ENCODE measurements at places on chromosomes 4 and X. TPM values are rescaled to one million over a fixed set of nuclear protein-coding genes. Genes with fewer than 3 reads are reported as not detected.

DNA sequence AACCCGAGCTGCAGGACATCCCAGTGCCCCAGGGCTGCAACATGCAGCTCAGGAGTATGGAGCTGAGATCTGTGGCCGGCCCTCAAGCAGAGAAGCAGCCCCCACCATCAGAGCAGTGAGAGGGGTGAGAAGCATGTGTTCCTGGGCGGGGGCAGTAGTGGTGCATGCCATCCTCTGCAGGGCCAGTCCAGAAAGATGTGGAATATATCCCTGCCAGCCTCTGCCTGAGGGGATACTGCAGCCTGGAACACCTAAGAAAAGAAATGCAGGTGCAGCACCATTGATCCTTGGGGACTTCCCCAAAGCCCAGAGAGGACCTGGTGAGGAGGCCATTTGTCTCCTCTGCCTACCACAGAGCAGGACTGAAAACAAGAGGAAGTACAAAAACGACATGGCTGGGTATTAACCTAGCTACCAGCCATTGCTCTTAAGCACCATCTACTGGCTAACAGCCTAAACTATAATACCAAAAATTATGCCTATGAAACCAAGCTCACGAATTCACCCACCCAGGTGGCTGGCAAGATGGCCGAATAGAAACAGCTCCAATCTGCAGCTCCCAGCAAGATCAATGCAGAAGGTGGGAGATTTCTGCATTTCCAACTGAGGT lies 158.8 kb downstream of the ADGRA3 start:
- peaks cover 10% of the 10 kb centered on the region for H3K36me3 ChIP-seq
- H3K4me1 ChIP-seq: peaks cover 22% of the 10 kb centered on the region
- no peak overlapping the region for H3K4me3 ChIP-seq
- peaks cover 1% of the 10 kb centered on the region for H3K27me3 ChIP-seq
- H3K27ac ChIP-seq: no peak overlapping the region

GRCh38 chr4:39608451-39608850 lies 30.2 kb downstream of the SMIM14 start:
- no peaks in the 10 kb centered on the region for H3K27me3 ChIP-seq
- H3K27ac ChIP-seq: no peak overlapping the region
- peaks cover 9% of the 10 kb centered on the region for H3K4me1 ChIP-seq
- no peak for DNase-seq

- no peak overlapping the region for H3K4me3 ChIP-seq
- H3K27ac ChIP-seq: no peak overlapping the region
- no peaks in the 10 kb centered on the region for H3K4me1 ChIP-seq
- H3K36me3 ChIP-seq: no peaks in the 10 kb centered on the region
- no peaks in the 10 kb centered on the region for H3K27me3 ChIP-seq
These were observed 600.5 kb downstream of the PCDH18 start for GRCh38 chr4:136931781-136932180.

DNA sequence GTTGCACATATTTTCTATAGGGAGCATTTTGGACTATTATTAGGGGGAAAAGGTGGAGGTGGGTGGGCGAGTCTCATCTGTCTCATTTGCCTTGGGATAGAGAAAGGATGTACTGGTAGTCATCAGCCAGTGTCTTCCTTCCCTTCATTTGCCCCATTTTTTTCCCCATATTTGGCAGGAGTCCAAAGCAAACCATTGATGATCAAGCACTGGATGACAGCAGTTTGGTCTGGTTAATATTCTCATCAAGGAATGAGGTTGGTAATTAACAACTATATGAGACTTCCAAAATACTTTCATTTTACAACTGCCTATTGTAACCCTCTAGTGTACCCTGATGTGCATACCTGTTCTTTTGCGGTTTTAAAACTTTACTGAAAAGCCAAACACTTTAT lies 22.6 kb upstream of the IGFBP7 start:
- H3K4me1 ChIP-seq: peaks cover 46% of the 10 kb centered on the region
- no peaks in the 10 kb centered on the region for H3K27me3 ChIP-seq
- H3K36me3 ChIP-seq: peaks cover 7% of the 10 kb centered on the region
- DNase-seq: no peak
- no peak overlapping the region for H3K27ac ChIP-seq

FAM114A1 gene
- total RNA-seq: 165 TPM

GAGE2A gene
- total RNA-seq: not detected

FDCSP gene
- not detected for total RNA-seq
